ENCODE measurements at places on chromosomes 1 and 21.

GRCh38 chr1:51750218-51750617 lies 128.3 kb downstream of the NRDC start:
- DNase-seq: peak; percentile 37

- no peak for DNase-seq
Measured at GRCh38 chr1:185500001-185500626, 183.1 kb upstream of the IVNS1ABP start.

DNA sequence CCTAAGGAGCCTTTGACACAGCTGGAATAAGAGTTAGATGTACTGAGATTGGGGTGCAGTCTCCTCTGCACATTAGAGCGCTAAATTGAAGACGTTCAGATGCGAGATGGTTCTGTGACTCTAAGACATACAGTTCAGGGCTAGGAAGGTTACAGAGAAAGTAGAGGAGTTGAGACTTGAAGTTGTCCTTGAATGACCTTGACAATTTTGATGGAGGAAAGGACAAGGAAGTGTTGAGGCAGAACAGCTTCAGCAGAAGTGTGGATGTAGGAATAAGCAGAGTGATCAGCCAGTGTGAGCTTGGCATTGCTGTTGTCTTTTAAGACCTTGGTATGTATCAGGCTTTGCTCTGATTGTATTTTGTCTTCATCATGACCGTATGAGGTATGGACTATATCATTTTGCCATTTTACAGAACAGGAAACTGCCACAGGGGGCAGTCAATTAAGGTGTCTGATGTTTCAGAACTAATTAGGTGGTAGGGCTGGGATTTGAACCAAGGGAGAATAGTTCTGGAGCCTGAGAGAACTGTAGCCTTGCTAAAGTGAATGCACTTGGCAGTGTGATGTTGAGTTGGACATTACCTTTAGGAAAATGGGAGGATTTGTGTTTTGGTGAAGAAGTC lies 9.2 kb downstream of the TTF2 start:
- DNase-seq: no peak

- no peak for DNase-seq
Measured at GRCh38 chr1:50667710-50668356, 244.6 kb upstream of the DMRTA2 start.
